ENCODE measurements at places on chromosomes 1 and 21. TPM values are rescaled to one million over a fixed set of nuclear protein-coding genes. Genes with fewer than 3 reads are reported as not detected.
A peak's percentile ranks its signal among the peaks of the same experiment; 100 is the strongest.

The SPRR2E gene
- total RNA-seq, result 222 TPM

The SASS6 gene
- total RNA-seq, result 2.7 TPM

The RCSD1 gene
- total RNA-seq, result 8.7 TPM

The SPSB1 gene
- 34.7 TPM for total RNA-seq

GRCh38 chr1:20029178-20029912 is 40.6 kb upstream of the PLA2G5 start:
- no peak for DNase-seq

- DNase-seq, result peak; percentile 76
Measured at GRCh38 chr1:112849425-112850033, 106.5 kb downstream of the SLC16A1 start.

DNA sequence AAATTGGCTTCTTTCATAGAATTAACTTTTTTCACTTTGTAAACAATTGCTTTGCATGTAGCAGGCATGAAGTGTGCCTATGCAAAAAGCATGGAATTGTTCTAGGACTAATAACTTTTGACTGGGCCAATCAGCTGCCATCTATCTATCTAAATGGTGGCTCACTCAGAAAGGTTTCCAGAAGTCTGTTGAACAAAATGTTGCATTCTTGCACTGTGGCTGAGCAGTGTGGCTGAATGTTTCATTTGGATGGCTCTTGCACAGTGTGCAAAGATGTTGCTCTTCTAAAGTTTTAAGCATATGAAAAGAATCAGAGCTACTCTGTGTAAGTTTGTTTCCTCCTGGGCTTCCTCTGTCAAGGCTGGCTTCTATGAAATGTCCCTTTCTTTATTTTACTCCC is 213.5 kb downstream of the KCTD3 start:
- DNase-seq, result no peak

DNA sequence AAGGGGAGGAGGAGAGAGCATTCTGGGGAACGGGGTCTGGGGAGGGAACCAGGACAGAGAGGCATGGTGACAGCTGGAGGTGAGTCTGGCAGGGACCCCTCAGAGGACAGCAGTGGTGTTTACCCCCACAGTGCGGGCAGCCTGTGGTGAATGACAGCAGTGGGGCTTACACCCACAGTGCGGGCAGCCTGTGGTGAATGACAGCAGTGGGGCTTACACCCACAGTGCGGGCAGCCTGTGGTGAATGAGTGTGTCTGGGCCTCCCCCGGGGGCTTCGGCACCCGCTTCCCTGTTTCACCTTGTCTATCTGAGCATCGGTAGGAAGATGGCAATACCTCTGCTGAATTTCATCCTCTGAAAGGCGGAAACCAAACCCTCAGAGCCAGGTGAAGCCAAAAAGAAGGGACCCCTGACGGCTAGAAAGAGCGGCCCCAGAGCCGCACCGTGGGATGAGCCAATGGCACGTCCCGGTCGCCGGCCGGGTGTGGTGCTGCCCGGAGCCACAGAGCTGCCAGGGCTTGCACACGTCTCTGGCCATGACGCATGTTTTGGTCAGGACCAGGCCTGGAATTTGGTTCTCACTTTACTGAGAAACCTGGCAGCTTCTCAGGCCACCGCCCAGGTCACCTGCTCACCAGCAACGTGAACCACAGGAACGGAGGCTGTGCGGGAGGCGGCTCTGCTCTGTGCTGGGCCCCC is 54.1 kb downstream of the SIK1 start:
- no peak for DNase-seq

DNA sequence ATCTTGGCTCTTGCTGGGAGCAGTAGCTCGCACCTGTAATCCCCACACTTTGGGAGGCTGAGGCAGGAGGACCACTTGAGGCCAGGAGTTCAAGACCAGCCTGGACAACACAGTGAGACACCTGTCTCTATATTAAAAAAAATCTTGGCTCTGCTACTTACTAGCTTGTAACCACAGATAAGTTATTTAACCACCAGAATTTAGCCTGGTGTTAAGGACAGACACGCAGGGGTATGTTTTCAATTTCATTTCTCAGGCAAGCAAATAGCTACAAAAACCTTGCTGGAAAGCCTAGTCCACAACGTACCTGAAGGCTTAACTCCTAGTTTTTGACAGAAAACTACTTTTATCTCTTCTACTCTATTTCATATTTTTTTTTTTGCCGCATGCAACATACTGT is 24.8 kb upstream of the GFI1 start:
- no peak for DNase-seq

- DNase-seq, result no peak
Measured at GRCh38 chr1:10424651-10425050, 5.6 kb upstream of the CENPS start.

- DNase-seq, result no peak
Measured at GRCh38 chr1:46927249-46927835, 13.9 kb downstream of the CYP4A11 start.

DNA sequence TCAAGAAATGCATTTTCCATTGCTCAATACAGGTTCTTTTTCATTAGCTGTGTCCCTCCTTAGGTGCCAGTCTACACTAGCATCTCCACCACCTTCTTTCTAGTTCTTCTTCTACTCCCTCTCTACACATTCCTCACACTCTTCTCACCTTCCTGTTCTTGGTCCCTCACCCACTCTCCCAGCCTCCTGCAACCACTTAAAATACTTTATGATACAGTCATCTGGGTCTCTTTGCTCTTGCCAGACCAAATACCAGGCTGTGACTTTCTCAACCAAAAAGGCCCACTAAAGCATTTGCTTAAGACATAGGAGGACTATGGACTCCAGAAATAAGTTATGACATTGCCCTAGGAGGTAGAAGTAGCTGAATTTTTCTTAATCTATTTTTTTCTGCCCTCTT is 35.1 kb downstream of the PIGM start:
- no peak for DNase-seq

DNA sequence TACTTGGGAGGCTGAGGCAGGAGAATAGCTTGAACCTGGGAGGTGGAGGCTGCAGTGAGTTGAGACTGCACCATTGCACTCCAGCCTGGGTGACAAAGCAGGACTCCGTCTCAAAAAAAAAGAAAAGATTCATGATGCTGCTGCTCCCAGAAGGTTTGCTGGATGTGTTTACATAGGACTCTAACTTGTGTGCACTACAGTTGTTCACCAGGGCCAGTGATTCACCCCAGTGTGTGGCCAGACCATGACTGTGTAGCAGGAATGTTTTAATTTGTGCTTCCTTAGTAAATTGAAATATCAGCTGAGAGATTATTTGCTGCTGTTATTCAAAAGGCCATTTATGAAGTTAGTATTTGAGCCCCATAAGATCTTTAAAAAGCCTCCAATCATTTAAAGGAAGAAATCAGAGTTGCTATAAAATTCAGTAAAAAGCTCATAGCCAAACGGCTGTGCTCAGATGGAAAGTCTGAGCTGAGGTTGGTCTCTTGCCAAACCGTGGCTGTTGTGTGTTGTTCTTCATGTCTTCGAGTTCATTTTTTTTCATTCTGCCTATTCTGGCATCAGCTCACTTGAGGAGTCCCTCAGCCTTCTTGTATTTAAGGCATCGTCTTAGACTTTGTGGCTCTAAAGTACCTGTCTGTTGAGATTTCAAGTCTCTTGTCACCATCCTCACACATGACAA is 18.1 kb upstream of the PGD start:
- DNase-seq, result no peak

DNA sequence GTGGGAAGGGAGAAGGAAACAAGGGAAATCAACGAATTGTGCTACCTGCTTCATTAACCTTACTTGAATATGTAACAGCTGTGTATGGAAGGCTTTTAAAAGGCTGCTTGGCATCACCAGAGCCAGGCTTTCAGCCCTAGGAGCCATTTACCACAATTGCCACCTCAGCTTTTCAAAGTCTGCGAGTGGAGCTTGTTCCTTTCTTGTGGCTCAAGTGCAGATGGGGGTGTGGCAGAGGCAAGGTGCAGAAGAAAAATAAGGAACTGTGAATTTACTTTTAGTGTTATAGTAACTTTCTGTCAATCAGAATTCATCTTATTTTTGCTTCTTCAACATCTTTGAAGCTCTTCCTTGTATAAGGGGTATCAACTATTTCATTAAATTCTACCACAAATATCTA is 17.6 kb downstream of the CLCA2 start:
- DNase-seq, result no peak

GRCh38 chr1:82139751-82140468 is 339.2 kb downstream of the ADGRL2 start:
- no peak for DNase-seq

DNA sequence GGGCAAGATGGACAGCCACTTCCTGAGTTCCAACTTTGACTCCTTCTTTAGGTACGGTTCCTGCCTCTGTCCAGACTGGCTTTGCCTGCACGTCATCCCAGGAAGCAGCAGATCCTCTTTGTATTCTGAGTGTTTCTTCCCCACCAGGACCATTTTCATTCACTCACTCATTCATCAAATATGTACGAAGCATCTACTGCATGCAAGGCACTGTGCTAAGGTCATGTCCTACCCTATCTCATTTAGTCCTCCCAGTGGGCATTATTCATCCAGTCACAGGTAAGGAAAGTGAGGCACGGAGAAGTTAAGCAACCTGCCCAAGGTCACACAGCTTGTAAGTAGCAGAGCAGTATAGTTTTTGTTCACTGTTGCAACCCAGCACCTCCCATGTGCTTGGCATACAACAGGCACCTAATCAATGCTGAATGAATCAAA is 13.9 kb downstream of the CRYBG2 start:
- no peak for DNase-seq

GRCh38 chr21:27371975-27372331 is 405.1 kb upstream of the ADAMTS5 start:
- DNase-seq, result no peak

DNA sequence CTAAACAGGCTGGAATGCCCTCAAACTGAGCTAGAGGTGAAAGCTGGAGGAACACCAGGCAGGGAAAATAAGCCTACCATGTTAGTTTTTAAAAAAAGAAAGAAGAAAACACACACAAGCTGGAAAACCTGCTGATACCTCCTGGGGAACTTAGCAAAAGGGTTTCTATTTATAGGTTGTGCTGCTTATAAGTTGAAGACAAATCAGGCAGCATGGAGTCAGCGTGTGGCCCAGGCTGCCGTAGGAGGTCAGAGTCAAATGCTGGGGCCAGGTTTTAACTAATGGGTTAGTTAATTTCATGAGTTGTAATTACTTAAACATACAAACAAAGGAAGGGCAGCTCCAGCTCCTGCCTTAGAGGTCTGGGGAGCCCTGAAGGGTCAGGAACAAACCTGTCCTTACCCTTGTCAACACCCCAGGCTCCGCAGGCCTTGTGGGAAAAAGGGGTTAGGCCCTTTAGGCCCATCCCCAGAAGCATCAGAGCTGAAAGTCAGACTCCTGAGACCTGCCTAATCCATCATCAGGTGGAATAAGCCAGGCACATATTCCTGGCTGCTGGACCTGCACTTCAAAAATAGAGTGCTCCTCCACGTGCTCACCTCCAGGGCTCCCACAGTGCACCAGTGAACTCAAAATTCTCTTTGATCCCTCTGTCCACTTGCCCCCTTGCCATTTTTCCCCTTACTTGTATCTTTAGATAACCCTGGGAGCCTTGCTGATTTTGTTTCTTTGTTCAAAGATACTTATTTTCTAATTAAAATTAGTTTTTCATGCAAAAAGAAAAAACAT is 59.7 kb downstream of the BRINP2 start:
- no peak for DNase-seq

DNA sequence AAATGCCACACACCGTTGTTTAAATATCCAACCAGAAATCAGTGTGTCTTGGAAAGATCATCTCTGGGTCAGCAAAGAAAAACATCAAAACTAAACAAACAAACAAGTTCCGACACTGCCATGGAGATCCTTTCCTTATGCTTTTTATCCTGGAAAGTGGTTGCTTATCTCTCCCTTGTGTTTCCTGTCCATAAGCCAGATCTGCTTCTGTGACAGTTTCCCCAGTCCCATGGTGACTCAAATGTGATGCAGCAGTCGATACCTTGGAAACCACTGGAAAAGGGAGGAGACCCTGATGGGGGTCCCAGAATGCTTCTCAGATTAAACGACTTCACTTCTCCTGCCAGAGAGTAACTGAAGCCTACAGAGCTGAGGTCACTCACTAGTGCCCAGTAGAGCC is 94.7 kb downstream of the DMRTA2 start:
- no peak for DNase-seq

DNA sequence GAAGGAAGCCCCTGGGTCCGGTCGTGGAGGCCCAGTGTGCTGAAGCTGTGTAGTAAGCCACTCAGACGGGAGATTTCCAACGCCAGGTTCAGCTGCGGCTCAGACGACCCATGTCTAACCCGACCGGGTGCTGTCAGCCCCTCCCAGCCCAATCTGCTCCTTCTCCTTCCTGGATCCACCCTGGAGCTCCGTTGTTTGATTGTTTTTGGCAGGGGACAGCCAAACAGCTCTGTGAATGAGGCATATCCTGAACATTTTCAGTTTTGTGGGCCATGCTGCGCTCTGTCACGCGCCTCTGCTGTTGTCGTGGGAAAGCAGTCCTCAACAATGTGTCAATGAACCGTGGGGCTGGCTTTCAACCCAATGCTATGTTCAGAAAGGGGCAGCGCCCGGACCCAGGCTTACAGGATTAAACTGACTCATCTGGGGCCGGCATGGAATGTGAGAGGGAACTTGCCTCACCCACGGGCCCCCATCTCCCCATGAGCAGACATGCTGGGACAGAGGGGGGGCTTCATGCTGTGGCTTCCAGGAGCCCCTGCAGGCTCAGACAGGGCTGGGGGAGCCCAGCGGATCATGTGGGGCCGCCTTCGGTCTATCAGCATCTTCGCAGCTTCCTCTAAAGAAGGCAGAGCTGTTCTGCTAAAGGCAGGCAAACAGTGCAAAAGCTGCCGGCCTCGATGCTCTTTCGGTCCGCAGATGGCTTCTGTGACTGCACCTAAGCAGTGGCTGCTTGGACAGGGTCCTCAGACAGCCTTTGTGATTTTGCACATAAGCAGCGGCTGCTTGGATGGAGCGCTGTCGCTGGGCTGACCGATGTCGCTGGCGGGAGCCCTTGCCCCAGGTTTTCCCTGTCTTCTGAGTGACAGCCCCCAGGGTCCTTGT is 101.7 kb downstream of the RIPK4 start:
- peak; percentile 57 for DNase-seq

GRCh38 chr1:87450615-87451209 is 122.0 kb downstream of the LMO4 start:
- no peak for DNase-seq

- no peak for DNase-seq
Measured at GRCh38 chr1:179141592-179142251, 59.9 kb downstream of the TOR3A start.

DNA sequence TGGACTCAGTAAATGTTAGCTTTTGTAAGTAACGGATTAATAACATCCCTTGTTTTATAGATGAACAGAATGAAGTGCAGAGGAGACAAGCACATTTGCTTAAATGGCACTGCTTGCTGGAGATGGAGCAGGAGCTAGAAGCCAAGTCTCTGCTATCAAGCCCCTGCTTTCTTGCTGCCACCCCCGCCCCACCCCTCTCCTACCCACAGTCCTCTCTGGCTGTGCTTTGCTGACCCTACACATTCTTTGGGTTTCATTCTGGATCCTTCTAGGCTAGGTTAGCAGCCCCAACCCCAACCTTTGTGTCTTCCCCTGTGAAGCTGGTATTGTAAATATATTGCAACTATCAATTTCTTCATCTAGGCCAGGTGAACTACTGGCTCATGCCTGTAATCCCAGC is 77.5 kb upstream of the CAPZB start:
- no peak for DNase-seq

- no peak for DNase-seq
Measured at GRCh38 chr1:229003233-229004031, 267.5 kb upstream of the RAB4A start.
